ENCODE measurements at places on chromosomes 16 and 17.

DNA sequence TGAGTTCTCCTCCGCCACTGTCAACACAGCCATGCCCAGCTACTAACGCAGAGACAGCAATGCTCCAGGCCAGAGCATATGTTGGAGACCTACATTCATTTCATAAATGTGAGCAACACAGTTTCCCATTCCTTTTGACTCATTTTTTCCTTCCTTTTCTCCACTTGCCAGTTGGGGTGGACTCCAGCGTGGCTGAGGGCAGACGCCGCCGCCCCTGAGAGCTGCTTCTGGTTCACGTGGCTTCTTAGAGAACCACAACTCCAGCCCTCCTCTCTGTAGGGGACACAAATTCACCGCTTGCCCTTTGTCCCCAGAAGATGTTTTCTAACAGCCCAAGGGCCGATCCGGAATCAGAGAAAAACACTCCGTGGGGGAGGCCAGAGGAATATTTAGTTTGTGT lies 45.8 kb upstream of the ZCCHC14 start:
- DNase-seq, result no peak

DNA sequence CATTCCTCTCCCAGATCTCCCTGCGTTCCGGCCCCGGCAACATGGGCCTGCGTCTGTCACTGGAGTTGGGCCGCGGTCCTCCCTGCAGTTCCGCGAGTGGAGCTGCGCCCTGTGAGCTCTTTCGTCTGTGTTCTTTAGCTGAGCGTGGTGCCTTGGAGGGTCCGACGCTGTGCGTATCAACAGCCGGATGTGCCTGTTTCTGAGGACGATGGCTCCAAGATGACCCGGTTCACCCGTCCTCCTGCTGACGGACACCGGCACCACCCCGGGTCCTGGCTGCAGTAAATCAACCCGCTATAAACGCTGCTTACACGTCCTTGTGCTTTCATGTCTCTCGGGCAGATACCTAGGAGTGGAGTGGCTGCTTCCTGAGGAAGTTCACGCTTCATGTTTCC lies 44.8 kb upstream of the GNG13 start:
- no peak for DNase-seq

DNA sequence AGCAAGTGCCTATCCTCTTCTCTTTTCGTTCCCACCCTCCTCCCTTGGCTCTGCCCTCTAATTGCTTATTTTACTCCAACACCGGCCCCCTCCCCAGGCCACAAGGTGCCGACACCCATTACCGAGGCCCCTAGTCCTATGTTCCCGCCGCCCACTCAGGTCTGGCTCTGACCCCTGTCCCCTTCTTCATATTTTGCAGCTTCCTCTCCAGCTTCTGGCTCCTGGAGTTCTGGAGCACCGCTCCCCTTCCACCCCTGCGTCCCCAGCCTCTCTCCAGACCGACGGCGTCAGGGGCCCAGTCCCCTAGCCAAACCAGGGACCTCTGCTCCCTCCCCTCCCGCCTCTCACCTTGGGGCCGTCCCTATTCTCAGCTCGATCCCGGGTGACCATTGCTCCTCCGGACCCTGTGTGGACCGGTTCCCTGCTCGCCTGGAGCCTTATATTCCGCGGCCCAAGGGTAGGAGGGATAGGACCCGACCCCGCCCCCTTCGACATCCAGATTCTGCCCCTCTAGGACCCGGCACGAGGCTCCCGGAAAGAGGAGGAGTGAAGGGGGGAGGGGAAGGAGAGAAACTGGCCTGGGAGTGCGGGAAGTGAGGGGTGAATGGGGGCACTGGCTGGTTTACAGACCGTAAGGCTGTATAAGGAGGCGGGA lies at the start of gene HES7:
TSS of gene HES7 (minus strand) at position 412 of the 655 bp plus-strand sequence. CDS start at position 390, 22 bp downstream.
- DNase-seq, result no peak

GRCh38 chr16:82833378-82833993 lies 206.7 kb downstream of the CDH13 start:
- DNase-seq, result no peak

- DNase-seq, result no peak
Observed at GRCh38 chr16:12900599-12901203, 697 bp upstream of the SHISA9 start.

GRCh38 chr16:57988929-57989328 lies 11.5 kb downstream of the ZNF319 start:
- no peak for DNase-seq

DNA sequence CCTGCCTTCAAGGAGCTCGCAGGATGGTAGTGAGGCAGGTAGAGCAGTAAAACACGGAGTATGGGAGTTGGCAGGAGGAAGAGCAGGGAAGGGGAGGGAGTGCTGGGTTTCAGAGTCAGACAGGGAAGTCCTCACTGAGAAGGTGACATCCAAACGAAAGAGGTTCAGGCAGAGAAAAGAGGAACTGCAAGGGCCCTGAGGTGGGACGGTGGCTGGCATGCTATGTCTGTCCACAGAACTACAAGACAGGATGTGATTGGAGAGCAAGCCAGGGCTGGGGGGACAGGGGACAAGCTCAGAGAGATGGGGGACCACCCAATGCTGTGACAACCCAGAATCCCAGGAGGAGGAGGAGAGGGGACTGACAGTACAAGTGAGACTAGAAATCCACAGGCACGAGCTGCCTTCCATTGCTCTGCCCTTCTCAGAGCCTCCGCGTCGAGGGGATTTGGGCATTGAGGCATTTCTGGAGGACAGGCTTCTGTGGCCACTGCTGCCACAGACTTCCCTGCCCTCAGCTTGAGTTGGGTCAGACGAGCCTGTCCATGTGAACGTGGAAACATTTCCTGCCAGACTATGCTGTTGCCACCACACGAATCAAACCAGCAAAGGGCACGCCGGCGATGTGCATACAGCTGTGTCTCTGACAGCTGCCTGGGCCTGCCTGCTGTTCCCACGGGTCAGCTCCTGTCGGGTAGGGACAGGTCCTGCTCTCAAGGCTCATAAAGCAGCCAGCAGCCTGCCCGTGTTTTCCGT lies 100.1 kb downstream of the RAB11FIP4 start:
- DNase-seq, result no peak

- peak; percentile 1 for DNase-seq
Observed at GRCh38 chr16:56780646-56781045, 50.7 kb downstream of the NUP93 start.

GRCh38 chr16:57284209-57284951 lies at the start of gene PLLP:
PLLP (minus strand) TSS chr16:57284672; CDS start chr16:57284540, 132 bp downstream.
- DNase-seq, result peak; percentile 21

- no peak for DNase-seq
Observed at GRCh38 chr17:78019976-78020716, 61.6 kb downstream of the TNRC6C start.

DNA sequence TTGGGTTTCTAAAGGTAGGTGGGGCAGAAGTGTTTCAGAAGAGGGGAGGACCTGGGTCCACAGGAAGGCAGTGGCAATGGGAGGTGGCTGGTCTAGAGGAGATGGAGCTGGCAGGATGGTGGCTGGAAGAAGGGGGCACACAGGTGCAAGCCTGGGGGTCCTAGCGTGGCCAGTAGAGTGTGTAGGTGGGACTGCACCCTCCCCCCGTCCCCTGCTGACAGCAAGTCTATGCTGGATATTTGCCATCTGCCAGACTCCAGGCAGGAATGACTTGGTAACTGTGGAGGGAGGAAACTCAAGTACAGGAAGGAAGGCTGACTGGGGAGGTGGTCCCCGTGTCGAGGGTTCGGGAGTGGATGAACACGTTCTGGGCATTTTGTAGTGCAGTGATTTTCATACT lies 8.6 kb downstream of the MED9 start:
- DNase-seq, result no peak

DNA sequence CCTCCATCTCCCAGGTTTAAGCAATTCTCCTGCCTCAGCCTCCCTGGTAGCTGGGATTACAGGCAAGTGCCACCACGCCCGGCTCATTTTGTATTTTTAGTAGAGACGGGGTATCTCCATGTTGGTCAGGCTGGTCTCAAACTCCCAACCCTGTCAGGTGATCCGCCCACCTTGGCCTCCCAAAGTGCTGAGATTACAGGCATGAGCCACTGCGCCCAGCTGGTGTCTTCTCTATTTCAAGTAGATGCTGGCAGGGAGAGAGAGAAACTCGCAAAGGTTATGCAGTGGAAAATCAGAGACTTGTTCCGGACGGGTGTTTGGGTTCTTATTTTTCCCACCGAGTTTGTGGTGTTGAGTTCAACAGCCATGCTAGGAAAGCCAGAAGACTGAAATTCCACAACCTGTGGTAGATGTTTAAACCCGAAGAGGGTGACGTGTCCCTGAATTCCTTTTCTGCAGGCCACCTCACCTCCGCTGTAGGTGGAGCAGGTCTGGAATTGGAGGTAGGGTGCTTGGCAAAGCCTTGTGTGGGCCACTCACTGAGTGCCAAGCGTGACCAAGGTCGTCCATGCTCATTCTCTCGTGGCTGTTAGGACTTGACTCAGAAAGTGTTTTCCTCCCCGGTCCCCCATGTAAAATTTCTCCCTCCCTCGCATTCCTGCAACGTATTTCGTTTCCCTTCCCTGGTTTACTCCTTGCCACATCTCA lies 7.3 kb upstream of the ZDHHC7 start:
- no peak for DNase-seq

All from central memory CD4-positive, alpha-beta T cell (primary cell).